ENCODE measurements at places on chromosomes 2 and 18.

GRCh38 chr2:197498937-197499593, 575 bp downstream of the HSPD1 start:
- peak; percentile 32 for DNase-seq

DNA sequence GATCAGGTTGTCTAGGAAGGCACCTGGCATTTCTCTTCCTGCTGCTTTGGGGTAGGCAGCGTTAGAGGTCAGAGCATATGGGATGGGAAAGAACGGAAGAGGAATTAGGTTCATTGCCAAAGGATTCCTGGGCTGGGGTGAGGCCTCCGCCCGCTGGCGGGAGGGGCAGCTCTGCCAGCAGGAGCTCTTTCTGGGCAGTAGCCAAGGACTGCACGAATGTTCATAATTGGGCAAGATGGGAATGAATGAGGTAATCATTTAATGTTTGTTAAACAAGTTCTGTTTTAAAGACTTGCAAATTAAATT, 253.9 kb downstream of the AGAP1 start:
- no peak for DNase-seq

- no peak for DNase-seq
Measured at GRCh38 chr2:46530639-46531038, 51.3 kb downstream of the TMEM247 start.

DNA sequence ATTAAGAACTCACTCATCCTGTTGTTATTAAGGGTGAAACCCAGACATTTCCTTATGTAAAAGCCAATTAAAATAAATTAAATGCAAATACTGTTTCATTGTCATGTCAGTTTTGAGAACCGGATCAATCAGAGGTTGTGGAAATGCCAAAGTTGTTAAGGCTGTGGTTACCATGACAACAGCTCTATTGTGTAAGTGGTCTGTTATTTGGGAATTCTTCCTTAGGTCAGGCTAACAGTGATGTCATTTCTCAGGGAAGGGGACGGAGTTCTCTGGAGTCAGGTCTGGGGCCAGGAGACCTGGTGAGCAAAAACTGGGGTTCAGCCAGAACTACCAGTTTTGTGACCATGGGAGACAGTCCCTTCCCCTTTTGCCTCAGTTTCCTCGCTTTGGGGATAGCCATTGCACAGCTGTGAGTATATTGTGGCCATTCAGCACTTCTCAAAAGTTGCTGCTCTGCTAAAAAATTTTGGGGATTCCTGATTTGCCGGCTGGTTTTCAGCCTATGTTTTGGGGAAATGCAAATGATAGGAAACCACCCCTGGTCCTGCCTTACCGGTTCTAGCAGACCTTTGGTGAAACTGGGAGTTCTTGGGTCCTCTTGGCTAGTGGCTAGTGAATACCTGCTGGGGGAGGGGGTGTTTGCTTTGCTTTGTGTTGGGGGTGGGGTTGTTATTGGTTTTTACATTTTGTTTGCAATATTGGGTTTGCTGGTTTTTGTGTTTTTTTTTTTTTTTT, 21.6 kb downstream of the HPCAL1 start:
- no peak for DNase-seq

GRCh38 chr2:200431996-200432705, 77.7 kb downstream of the KCTD18 start:
- no peak for DNase-seq

Measured in stimulated activated CD4-positive, alpha-beta T cell treated with anti-CD3 and anti-CD28 coated beads, TNF-alpha, amount 100 ng/mL, for 1 hour (primary cell).